Neural progenitor cell (in vitro differentiated cells): ENCODE measurements at places on chromosomes 5 and 9. TPM values are rescaled to one million over a fixed set of nuclear protein-coding genes. Genes with fewer than 3 reads are reported as not detected.

DNA sequence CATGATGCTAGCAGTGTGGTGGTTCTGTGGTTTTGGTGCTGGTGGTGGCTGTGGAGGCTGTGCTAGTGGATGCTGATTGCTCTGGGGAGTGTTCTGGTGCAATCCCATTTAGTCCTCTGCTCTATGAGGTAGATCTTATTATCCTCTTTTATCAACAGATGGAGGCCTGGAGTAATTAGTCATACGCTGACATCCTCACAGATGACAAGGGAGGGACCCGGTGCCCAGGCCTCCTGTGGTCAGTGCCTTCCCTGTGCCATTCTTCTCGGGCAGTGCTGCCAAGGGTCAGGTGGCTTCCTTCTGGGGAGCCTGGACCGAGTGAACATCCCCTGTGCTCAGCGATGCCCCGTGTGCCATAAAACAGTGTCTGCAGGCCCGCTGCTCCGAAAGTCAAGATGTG, 74.5 kb downstream of the COL5A1 start:
- H3K27ac ChIP-seq, result no peak overlapping the region
- H3K36me3 ChIP-seq, result no peaks in the 10 kb centered on the region
- H3K27me3 ChIP-seq, result no peaks in the 10 kb centered on the region
- no peaks in the 10 kb centered on the region for H3K4me1 ChIP-seq
- no peak overlapping the region for H3K4me3 ChIP-seq

GRCh38 chr5:1293416-1294205, 1.3 kb downstream of the TERT start:
- peaks cover 10% of the 10 kb centered on the region for H3K4me1 ChIP-seq
- H3K4me3 ChIP-seq, result no peak overlapping the region
- peaks cover 43% of the 10 kb centered on the region for H3K27me3 ChIP-seq
- H3K36me3 ChIP-seq, result no peaks in the 10 kb centered on the region
- DNase-seq, result no peak
- no peak overlapping the region for H3K27ac ChIP-seq

DNA sequence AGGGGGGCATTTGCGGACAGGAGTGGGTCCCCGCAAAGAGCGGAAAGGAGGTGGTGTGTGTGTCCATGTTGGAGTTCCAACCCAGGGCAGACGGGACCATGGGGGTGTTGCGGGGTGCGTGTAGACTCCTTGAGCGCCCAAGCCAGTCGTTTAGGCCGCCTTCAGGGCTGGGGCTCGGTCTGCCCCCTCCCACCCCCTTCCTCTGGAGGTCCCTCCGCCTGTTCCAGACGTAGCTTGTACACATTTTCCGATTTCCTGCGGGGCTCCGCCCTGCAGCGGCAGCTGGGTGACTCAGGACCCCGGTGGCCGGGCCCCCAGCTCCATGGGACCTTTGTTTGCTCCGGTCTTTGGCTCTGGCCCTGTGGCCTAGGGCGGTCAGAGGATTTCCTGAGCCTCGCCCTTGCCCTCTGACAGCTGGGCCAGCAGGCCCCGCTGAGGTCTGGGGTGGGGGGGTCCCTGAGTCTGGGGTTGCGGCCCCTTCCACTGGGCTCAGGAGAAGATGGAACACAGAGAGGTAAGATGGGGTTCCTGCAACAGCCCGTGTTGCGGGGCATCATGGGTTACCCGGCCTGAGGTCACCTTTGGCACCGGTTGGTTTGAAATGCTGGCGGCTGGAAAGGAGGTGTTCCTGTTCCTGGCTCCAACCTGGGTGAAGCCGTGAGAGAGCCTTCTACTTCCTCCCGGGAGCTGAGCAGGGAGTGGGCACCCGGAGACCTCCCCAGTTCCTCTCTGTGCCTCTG, 1.5 kb downstream of the PKN3 start:
- DNase-seq, result no peak
- peaks cover 8% of the 10 kb centered on the region for H3K27me3 ChIP-seq
- H3K27ac ChIP-seq, result no peak overlapping the region
- no peaks in the 10 kb centered on the region for H3K36me3 ChIP-seq
- no peaks in the 10 kb centered on the region for H3K4me1 ChIP-seq
- H3K4me3 ChIP-seq, result peak overlapping the region; percentile 84

DNA sequence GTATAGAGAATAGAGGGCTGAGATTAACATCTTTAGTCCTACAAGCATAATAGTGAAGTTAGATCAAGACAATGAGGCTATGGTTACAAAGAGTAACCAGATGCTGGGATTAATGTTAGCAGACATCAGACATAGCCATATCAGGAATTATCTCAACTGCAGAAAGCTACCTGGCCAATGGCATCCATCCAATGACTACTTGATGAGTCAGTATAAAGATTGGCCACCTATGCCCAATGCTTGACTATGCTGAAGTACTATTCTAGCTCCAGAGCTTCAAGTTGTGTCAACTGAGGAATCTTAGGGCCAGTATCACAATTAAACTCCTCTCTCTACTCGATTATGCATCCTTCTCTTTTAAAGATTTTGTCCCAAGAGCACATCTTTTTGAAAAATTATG, 541.4 kb downstream of the PRELID2 start:
- H3K36me3 ChIP-seq, result no peaks in the 10 kb centered on the region
- no peak for DNase-seq
- H3K27ac ChIP-seq, result no peak overlapping the region
- H3K27me3 ChIP-seq, result no peaks in the 10 kb centered on the region

- no peak overlapping the region for H3K4me3 ChIP-seq
- H3K27ac ChIP-seq, result no peak overlapping the region
- H3K27me3 ChIP-seq, result no peaks in the 10 kb centered on the region
These were observed 161.8 kb downstream of the CAVIN4 start for GRCh38 chr9:100739666-100740065.

GRCh38 chr5:172858990-172859811, 25.1 kb downstream of the ERGIC1 start:
- H3K4me3 ChIP-seq, result no peak overlapping the region
- H3K27ac ChIP-seq, result no peak overlapping the region
- no peaks in the 10 kb centered on the region for H3K36me3 ChIP-seq
- H3K4me1 ChIP-seq, result peaks cover 15% of the 10 kb centered on the region

DNA sequence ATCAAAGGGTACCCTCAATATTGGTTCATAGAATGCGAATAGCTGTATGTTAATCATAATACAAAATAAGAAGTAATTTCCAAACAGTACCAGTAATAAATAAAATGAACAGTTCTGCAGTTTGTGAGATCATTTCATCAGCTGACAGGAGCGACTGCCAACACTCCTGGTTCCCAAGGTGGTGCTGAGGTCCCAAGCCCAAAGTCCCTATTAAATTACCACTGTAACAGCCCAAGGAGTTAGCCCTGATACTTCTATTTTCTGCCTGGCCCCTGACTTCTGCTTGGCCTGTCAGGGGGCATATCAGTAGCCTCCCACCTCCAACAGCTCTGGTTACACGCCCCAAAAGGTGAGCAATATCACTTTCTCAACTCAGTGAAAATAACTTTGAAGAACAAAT, 47.1 kb downstream of the ANKH start:
- no peaks in the 10 kb centered on the region for H3K36me3 ChIP-seq
- H3K27ac ChIP-seq, result no peak overlapping the region
- no peaks in the 10 kb centered on the region for H3K27me3 ChIP-seq
- H3K4me3 ChIP-seq, result no peak overlapping the region
- no peak for DNase-seq

DNA sequence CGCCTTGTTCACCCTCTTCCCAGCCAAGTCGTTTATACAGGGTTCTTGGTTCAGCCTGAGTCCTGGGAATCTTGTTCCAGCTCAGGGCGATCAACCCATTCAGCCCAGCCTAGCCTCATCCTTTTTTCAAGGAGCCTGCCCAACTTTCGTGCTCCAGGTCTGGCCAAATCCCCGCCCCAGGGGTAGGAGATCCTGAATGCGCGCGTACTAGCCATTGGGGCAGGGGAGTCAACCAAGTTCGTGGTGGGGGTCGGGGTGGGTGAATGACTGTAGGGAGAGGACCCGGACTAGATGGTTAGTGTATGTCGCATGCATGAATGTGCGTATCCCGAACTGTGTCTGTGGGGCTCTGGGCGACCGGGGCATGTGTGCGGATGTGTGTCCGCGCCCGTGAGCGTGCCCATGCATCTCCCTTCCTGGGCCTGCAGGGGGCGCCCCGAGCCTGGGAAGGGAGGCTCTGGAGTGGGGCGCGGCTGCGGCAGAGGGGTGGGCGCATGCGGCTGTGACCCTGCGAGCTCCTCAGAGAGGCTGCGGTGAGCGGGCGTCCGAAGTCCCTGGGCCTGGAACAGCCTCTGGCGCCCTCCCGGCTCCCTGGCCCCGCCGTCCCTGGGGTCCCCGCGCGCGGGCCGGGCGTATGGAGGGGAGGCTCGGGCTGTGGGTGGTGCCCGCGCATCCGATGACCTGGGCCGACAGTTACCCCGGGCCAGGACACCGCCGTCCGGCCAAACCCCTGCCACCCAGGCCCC, 8.7 kb downstream of the CCL21 start:
- DNase-seq, result peak; percentile 91
- peaks cover 5% of the 10 kb centered on the region for H3K4me1 ChIP-seq
- peaks cover 57% of the 10 kb centered on the region for H3K27me3 ChIP-seq
- peak overlapping the region; percentile 58 for H3K4me3 ChIP-seq
- H3K27ac ChIP-seq, result no peak overlapping the region

DNA sequence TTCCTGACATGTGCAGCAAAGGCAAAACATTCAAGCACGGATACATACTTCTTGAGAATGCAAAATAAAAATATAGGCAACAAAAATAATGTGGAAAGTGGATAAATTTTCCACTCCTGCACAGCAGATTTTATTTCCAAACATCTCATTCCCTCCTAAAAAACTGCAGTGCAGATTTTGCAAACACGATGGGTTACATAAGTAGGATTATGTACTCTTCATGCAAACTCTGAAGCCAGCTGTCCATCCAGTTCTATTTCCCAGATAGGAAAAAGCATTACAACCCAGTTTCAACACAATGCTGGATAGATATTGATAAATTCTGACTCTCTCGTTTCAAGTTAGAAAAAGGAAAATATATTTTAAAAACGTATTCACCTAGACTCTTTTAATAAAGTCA, 52.7 kb upstream of the CCNG1 start:
- H3K4me1 ChIP-seq, result no peaks in the 10 kb centered on the region
- no peaks in the 10 kb centered on the region for H3K36me3 ChIP-seq
- no peak overlapping the region for H3K27ac ChIP-seq
- no peaks in the 10 kb centered on the region for H3K27me3 ChIP-seq

- no peak overlapping the region for H3K4me3 ChIP-seq
- DNase-seq, result no peak
These were observed 226.8 kb downstream of the CETN3 start for GRCh38 chr5:90182726-90183125.

DNA sequence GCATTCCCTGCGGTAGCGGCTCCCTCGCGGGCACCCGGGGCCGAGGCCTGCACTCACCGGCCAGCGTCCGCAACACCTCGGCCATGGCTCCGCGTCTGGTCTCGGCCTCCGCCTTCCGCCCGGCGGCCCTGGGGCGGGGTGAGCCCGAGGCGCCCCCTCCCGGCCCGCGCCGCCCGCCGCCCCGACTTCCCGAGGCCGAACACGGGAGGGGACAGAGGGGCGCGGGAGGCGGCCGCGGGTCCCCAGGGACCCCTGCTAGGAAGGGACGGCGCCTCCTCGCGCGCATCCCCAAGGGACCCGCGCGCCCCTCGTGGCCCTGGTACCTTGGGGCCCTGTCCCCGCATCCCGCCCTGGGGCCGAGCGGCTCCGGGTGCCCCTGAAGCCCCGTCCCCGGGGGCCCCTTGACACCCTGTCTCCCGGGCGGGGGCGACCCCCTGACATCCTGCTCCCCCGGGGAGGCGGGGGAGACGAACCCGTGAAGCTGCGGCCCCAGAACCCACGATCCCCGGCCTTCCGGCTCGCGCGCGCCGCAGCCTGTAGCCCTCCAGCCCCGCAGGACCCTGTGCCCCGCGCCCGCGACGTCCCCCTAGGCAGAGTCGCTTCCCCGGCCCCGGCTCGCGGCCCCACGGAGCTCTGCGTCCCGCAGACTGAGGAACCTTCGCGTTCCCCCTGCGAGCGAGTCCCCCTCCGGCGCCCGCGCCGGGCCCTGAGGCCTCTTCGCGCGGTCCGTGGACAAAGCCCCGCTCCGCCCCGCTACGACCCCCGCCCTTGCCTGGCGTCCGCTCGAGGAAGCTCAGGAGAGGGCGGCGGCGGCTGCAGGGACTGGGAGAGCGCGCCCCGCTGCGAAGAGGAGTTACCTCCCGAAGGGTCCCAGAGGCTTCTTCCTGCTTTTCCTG, at the start of gene ABO:
TSS of gene ABO (minus strand) at position 97 of the 896 bp plus-strand sequence.
- H3K36me3 ChIP-seq, result no peaks in the 10 kb centered on the region
- no peak within 1 kb of the TSS for H3K27ac ChIP-seq
- DNase-seq, result peak; percentile 61
- no peaks in the 10 kb centered on the region for H3K4me1 ChIP-seq
- peaks cover 83% of the 10 kb centered on the region for H3K27me3 ChIP-seq

GRCh38 chr5:157387683-157388093, 72.3 kb upstream of the NIPAL4 start:
- DNase-seq, result no peak
- peaks cover 4% of the 10 kb centered on the region for H3K36me3 ChIP-seq
- H3K4me3 ChIP-seq, result no peak overlapping the region

- H3K4me3 ChIP-seq, result no peak overlapping the region
- H3K36me3 ChIP-seq, result no peaks in the 10 kb centered on the region
- H3K4me1 ChIP-seq, result peaks cover 13% of the 10 kb centered on the region
- no peak for DNase-seq
- H3K27me3 ChIP-seq, result no peaks in the 10 kb centered on the region
These were observed 121.1 kb downstream of the BOD1 start for GRCh38 chr5:173495225-173495904.

The B4GALT1 gene
- total RNA-seq, result 7.3 and 7.5 TPM in 2 replicates
